ENCODE measurements at places on chromosomes 7 and 10.

- no peak for DNase-seq
Observed at GRCh38 chr7:1359681-1360485, 99.4 kb downstream of the MICALL2 start.

DNA sequence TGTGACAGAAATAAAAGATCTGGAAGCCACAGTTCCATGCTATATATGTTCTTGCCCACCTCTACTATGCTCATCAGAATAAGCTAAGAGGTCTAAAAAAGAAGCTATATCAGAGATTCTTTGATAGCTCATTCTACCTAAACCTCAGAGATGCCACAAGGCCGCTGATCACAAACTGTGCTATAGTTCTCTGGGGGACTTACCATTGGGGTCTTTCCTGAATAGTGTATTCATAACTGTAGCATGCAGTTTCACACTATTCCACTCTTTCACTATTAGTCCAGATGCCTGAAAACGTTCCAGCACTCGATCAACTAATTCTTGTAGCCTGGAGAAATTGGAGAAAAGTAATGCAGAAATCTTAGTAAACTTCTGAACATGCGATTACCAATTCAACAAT is 44.5 kb upstream of the SPOCK2 start:
- DNase-seq: no peak

DNA sequence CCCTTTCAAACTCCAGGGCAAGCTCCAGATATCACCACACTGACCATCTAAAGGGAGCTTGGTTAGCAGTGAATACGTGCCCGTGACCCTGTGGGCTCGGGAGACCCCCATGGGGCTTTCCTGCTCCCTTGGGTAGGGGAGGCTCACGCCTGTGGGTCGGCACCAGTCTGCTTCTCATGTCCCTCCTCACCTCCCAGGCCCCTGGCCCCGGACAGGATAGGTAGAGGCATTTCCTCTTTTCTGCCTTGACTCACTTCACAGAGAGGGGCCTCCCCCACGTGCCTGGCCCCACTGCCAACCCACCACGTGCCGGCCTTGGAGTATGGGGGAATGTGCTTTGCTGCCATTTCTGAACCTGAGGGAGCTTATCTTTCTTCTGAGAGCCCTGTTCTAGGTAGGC is 131.3 kb upstream of the FAM20C start:
- DNase-seq: no peak

GRCh38 chr10:14712991-14713424 is 61.7 kb downstream of the FAM107B start:
- DNase-seq: peak; percentile 93

GRCh38 chr10:79137300-79137756 is 68.6 kb downstream of the ZMIZ1 start:
- no peak for DNase-seq

GRCh38 chr7:24734306-24734705 is 23.0 kb downstream of the GSDME start:
- DNase-seq: peak; percentile 16

DNA sequence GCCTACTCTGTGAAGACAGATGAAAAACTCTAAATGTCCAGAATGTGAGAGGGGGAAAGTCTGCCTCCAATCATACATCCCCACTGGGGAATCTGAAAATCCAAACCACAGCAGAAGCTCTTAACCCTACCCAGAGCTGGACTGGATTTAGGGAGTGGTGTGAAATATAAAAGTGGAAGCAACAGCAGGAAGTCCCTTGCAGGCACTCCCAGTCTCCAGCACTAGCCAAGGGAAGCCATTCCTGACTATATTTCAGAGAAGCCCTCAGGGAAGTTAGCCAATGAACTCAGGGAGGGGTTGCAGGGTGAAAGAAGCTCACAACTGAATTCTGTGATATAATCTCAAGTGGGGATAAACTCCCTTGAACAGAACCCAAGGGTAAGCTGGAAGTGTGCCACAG is 51.5 kb downstream of the CRPPA start:
- DNase-seq: no peak

- peak; percentile 42 for DNase-seq
Observed at GRCh38 chr10:103666087-103666761, 172.7 kb downstream of the NEURL1 start.

DNA sequence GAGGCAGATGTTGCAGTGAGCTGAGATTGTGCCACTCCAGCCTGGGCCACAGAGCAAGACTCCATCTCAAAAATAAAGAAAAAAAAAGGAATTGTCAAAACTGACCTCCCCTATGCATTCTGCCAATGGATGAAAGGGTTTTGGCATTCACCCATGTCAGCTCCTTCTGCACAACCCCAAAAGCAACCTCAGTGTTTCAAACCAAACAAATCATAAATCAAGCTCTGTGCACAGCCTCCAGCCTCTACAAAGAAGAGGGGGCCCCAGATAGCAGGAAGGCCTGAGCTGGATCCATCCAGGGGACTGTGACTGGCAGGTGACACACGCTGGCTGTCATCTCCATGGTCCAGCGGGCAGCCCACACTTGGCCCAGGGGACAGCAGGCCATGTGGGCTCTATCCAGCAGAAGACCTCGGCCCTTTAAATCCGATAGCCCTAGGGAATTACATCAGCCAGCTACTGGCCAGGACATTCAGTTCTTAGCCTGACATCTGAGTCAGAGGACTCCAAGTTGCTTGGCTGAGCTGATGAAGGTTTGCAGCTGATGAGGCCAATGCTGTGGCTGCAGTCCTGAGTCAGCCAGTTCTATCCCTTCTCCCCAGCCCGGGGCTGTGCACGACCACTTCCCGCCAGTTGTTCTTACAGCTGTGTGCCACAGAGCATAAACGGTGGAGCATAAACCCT is 52.0 kb upstream of the FIGNL1 start:
- peak; percentile 55 for DNase-seq

DNA sequence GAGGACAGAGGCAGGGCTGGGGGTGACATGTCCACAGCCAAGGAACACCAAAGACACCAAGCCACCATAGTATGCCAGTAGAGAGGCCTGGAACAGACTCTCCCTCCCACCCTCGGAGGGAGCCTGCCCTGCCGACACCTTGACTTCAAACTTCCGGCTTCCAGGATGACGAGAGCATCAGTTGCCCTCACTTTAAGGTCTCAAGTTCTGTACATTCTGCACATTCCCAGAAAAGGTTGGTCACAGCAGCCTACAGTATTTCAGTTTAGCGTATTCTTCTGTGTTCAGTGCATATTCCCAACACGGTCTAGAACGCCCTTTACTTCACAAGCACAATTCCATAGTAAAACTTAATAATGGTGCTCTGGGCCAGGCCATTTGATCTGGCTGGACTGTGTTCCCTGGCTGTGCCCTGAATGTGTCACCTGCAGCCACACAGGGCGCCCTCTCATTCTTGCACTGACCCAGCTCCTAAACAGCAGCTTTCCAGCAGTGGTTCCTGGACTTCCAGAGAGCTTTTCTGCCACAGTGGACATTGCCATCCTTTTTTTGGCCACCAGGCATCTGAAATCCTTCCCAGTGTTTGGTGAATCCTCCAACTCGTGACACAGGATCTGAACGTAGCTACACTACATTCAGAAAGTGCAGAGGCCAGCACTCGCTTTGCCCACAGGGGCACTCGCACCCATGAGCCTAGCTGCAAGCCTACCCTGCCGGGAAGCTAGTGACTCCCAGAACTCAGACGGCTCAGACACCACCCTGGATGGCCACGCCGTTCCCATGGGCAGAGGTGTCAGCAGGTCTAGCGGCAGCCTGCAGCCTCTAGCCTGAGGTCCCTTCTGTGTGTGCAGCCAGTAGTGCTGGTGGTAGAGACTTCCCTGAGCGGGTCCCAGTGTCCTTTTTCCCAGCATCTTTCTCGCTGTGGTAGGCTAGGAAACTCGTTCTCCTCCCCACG is 36.4 kb upstream of the INSIG1 start:
- DNase-seq: peak; percentile 54

- no peak for DNase-seq
Observed at GRCh38 chr7:85567983-85568382, 381.1 kb upstream of the SEMA3D start.

DNA sequence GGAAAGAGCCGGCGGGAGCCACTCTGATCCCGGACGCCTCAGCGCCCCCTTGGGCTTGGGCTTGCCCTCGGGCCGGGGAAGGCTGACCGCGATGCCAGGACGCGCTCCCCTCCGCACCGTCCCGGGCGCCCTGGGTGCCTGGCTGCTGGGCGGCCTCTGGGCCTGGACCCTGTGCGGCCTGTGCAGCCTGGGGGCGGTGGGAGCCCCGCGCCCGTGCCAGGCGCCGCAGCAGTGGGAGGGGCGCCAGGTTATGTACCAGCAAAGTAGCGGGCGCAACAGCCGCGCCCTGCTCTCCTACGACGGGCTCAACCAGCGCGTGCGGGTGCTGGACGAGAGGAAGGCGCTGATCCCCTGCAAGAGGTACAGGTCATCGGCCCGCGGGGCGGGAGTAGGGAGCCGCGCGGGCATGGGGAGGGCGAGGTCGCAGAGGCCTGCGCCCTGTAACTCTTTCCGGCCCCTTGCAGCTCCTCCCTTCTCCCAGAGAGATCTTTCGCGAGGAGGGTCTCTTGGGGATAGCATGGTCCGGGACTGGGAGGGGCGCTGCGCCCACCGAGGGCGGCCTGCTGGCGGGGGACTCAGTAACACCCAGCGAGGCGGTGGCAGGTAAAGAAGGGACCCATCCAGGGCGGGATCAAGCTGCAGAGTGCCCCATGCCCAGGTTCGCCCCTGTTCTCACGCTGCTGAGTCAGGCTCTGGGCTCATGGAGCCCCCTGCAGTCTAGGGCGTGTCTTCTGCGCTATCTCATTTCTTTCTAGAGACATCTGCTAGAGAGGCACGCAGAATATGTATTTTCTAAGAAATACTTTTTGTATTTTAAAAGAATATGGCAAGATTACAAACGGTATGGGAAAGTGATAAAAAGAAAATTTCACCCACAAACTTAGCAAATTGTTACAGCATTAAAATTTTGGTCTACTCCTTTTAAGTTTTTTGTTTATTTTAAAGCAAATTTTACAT is 687 bp downstream of the EPDR1 start:
- DNase-seq: no peak

GRCh38 chr7:41974870-41975557 is 262.0 kb downstream of the GLI3 start:
- no peak for DNase-seq

All from trophoblast cell (in vitro differentiated cells and primary cell).